ENCODE measurements at places on chromosomes 13 and 19.

GRCh38 chr13:99363391-99363790 is 56.2 kb upstream of the GPR183 start:
- no peak for DNase-seq

DNA sequence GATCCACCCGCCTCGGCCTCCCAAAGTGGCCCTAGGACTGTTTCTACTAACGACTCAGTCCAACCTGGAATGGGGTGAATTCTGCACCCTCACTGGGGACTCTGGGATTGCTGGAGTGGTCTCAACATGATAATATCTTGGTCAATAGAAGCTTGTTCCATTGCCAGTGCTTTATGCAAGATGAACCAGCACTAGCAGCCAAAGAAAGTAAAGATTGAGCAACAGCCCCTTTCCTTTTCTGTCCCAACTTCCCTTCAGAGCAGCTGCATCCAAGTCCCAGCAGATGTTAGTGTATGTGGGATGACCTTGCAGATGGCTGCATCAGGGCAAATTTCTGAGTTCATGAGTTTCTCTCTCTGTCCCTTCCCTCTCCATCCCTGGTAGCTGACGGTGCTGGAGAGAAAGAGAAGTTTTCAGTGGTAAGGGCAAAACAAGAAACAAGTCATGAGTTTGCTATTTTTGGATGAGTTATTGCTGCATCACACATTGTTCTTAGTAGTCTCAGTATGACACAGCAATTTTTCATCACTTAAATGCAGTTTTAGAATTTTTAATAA is 183.6 kb upstream of the EDNRB start:
- no peak for DNase-seq

DNA sequence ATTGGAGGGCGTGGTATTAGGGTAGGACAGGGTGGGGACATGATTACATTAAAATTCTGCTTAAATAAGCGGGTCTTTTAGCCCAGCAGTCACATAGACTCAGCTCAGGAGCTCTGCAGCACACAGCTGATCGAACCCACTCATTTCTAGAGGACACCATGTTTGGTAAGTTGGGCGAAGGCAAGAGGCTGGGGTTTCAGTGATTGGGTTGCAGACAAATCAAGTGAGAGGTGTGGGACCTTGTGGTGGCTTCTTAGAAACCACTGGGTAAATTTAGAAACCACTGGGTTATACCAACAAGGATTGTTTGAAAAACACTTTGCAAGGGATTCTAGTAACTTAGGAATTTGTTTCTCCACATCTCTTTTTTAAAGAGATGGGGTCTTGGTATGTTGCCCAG is at the start of gene LEUTX:
Gene LEUTX (plus strand): TSS at position 92 of the 400 bp plus-strand sequence. CDS start 67 bp downstream, at position 159.
- DNase-seq = no peak

DNA sequence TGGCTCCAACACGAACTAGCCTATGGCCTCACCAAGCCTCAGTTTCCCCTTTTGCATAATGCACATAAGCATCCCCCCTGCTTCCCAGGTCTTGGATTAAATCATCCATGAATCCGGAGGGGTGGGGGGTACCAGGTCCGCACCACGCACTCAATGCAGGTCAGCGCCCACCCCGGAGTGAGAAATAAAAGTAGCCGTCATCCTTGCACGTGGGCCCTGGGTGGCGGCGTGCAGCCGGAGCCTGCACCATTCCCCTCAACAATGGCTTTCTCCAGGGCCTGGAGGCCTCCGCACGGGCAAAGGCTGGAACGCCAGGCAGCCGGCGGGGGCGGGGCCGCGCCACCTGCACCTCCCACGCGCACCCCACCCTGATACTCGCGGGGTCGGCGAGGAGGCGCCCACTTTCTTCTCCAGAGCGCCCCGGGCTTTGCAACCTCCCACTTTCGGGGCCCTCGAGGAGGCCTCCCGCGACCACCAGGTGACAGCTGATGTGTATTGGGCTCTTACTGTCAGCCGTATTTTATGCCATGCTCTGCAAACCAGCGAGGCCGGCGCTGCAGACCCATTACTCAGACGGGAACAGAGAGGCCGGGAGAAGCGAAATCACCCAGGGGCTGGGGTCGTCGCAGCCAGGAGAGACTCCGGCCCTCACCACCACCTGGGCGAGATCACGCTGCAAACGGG is 767 bp upstream of the GADD45B start:
- DNase-seq = no peak

- no peak for DNase-seq
Measured at GRCh38 chr19:37990362-37990761, 83.4 kb downstream of the SIPA1L3 start.

GRCh38 chr13:52452470-52452869 is 2.0 kb upstream of the VPS36 start:
- DNase-seq = no peak

DNA sequence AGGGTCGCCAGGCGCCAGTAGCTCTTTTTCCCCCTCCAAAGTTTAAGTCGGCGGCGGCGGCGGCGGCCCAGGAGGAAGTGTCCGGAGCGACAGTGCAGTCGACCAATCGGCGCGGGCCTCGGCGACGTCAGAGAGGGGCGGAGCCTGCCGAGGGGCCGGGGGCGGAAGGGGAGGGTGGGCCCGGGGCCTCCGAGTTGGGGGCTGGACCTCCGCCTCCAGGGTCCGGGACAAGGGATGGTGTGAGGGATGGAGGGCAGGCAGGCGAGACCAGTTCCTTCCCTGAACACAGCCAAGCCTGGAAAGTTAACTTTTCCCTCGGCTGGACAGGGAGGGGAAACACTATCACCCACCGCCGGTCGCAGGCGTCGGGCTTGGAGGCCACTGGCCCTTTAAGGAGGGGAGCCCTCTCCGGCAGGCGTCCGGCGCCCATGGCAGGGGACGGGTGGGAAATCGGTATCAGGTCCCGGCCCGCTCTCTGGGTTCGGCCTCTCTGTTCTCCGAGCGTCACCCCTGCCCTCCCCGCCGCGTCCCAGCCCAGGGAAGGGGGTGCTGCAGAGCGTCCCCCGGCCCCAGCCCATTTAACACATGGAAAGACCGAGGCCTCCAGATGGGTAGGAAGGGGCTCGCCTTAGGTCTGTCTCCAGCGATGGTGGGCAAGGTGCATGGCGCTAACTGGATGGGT is at the start of gene PRKD2:
Gene PRKD2 (minus strand): TSS at position 81 of the 682 bp plus-strand sequence. CDS start 744 bp downstream, outside the sequence.
- DNase-seq = peak; percentile 4

DNA sequence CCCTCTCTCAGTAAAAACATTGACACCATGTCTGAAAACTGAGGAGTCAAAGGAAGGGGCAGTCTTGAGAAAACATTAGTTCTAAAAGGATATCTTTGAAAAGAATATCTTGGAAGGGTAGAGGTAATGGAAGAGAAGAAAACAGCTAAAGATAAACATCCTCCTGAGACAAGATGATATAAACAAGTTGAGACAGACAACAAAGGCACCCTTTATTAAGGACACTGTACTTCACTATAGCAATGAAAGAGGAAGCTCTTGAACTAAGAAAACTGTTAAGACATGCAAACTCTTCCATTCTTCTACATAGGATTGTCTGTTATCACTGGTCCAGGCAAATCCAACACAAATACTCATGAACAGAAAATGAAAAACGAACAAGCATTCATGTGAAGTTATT is 46.3 kb downstream of the MTMR6 start:
- DNase-seq = no peak

Measured in SHP77 treated with DMSO at 0.1 percent for 48 hours (cell line).